ENCODE measurements at places on chromosomes 2 and 18.

DNA sequence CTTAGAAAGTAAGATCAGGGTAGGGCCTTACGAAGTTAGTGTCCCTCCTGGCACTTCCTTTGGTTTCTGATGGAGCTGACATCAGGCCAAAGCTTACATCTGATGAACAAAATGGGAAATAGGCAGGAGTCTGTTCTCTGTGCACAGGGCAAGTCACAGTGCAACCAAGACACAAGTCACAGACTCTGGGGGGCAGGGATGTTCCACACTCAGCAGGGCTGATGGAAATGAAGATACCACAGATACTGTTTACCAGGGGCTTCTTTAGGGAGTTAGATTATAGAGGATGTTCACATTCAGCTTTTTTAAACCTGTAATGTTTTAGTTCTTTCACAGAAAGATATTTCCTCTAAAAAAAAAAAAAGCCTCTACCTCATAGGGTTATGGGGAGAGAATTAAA is 106.2 kb upstream of the EPC2 start:
- DNase-seq: no peak

DNA sequence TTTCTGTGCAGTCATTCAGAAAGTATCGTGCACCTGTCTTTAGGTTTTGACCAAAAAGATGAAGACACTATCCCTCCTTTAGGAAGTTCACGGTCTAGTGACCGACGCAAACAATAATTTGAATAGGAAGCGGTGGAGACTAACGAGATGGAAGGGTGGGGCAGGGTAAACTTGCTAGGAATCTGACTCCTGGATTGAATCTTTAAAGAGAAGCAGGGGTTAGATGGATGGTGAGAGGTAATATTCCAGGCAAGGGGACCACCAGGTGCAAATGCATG is 651 bp upstream of the TXNL1 start:
- DNase-seq: no peak

GRCh38 chr2:232633413-232634205 is at the start of gene EFHD1:
Gene EFHD1 (plus strand): TSS chr2:232633604. CDS start chr2:232633705, 101 bp downstream.
- peak; percentile 77 for DNase-seq

DNA sequence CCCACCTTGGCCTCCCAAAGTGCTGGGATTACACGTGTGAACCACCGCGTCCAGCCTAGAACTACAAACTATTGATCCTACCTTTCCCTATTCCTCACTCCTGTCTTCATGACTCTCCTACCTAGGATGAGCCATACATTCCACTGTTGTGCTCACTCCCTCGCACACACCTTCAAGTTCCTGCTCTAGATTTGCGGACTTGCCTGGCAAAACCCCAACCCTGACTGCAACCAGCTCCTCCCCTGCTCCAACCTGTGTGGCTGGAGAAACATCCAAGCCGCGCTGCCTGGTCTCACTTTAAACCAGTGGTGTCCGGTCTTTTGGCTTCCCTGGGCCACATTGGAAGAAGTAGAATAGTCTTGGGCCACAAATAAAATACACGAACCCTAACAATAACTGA is 5.0 kb upstream of the DNPEP start:
- DNase-seq: no peak

DNA sequence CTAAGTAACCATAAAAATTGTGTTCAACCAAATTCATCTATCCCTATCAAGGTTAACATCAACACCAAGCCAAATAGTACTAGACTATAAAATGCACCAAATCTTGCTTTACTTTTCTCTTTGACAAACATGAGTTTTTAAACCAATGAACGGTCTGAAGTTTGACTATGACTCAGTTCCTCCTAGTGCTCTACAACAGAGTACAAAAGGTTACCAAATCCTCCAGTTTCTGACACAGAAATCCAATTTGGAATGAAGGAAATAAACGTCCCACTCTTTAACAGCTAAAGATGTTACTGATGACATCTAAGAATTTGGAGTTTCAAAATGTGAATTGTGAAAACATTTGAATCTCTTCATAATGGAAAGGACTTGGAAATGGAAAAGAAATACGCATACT is 11.8 kb upstream of the ACVR1 start:
- DNase-seq: no peak

- DNase-seq: no peak
Observed at GRCh38 chr2:119196301-119197125, 27.1 kb upstream of the STEAP3 start.

All from KBM-7 (cell line).